Stimulated activated CD4-positive, alpha-beta T cell treated with anti-CD3 and anti-CD28 coated beads, Interleukin-1b, Interleukin-23, amount 100 ng/mL, for 1 hour (primary cell): ENCODE measurements at places on chromosomes 3 and 15.

DNA sequence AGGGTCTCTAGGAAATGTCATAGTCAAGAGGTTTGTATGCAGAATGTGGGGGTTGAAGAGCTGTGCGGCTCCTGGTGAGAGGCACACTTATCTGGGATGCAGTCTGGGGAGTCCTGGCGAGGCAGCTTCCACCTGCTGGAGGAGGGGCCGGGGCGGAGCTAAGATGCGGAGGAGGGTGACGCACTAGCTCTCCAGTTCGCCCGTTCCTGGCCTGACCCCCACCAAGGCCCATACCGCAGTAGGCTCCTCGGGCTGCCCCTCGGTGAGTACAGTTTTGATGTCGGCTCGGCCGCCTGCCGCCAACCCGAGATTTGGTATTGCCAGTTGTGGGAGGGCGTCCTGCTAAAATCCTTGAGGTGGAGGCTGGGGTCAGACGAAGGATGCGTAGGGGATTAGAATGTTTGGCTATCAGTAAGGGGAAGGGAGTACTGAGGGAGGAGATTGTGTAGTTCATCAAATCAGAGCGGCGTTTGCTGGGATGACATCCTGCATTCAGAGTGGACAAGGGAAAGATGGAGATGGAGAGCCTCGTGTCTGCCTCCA, at the start of gene SCG5:
Gene SCG5 (plus strand): TSS at position 194 of the 543 bp plus-strand sequence. CDS start 1,883 bp downstream, outside the sequence.
- no peak for DNase-seq

DNA sequence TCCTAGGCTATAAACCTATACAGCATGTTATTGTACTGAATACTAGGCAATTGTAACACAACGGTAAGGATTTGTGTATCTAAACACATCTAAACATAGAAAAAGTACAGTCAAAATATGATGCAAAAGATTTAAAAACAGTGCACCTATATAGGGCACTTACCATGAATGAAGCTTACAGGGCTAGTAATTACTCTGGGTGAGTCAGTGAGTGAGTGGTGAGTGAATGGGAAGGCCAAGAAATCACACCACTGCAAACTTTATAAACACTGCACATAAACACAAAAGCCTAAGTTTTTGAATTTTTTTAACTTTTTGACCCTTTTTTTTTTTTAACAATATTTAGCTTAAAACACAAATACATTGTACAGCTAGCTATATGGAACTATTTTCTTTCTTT, 204.7 kb upstream of the CTNNB1 start:
- no peak for DNase-seq

DNA sequence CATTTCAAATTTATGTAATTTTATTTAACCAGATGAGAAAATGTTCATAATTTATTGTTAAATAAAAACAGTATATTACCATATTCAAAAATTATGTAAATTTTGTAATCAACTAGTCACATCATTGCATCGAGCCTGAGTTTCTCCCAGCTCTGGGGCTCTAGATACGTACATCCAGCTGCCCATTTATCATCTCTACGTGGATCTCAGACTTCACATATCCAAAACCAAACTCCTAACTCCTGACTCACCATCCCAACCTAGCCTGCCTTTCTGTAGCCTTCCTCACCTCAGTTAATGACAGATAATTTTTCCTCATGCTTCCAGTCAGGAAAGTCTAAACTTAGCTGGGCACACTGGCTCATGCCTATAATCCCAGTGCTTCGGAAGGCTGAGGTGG, 194.8 kb downstream of the SSR3 start:
- DNase-seq, result no peak

- DNase-seq, result no peak
These were observed 253.0 kb downstream of the RAP2B start for GRCh38 chr3:153414982-153415381.

GRCh38 chr15:51030649-51031316, 63.9 kb downstream of the TNFAIP8L3 start:
- DNase-seq, result no peak

DNA sequence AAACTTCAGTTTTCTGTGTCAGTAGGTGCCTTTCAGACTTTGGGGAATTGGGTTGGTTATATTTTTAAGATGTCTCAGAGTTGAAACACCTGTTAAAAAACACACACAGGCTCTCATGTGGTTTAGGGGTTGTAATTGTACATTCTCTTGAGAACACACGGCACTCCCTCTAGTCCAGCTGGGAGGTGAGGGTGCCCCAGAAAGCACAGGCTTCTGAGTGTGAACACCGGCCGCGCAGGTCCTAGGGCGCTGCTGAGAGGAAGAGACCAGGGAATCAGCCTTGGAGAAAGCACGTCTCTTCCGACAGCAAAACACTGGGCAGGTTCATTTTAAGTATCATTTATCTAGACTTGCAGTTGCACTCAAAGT, 68.0 kb upstream of the RPL35A start:
- DNase-seq, result no peak

- DNase-seq, result no peak
These were observed 30.1 kb downstream of the FBLN2 start for GRCh38 chr3:13579063-13579462.

- no peak for DNase-seq
These were observed 255.7 kb upstream of the GRM7 start for GRCh38 chr3:6605227-6605626.

GRCh38 chr15:83119968-83120581, 12.6 kb downstream of the TM6SF1 start:
- DNase-seq, result no peak

DNA sequence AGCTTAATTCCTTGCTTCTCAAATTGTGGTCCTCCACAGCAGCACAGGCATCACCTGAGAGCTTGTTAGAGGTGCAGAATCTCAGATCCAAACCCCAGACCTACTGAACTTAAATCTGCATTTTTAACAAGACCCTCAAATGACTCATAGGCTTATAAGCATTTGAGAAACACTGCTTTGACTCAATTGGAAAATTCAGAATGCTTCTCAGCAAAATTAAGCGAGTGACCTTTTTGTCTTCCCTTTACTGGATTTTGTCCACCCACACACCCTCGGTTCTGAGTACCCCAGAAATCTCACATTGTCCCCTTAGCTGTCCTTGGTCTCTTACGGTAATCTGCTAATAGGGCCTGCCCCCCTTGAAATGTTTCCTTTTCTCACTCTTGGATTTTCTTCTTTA, 17.9 kb downstream of the CD80 start:
- DNase-seq, result no peak

DNA sequence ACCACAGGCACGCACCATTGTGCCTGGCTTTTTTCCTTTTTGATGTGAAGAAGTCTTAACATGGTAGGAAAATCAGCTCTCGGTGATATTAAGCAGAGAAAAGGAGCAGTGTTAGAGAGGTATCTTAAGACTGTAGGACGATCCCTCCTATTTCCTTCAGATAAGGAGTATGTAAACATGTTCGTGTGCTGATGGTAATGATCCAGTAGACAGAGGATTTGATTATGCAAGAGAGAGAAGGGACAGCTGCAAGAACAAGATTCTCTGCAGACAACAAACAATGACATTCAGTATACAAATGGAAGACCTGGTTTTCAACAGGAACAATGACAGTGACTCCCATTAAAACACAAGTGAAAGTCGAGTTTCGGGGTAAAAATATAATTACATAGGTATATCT, 95.1 kb upstream of the MELTF start:
- DNase-seq, result no peak

GRCh38 chr3:12833222-12834161, 7.9 kb downstream of the RPL32 start:
- no peak for DNase-seq

- DNase-seq, result no peak
These were observed 1.4 kb downstream of the GPR149 start for GRCh38 chr3:154428286-154429206.

GRCh38 chr3:36193448-36193847, 186.9 kb upstream of the STAC start:
- no peak for DNase-seq

GRCh38 chr15:64180235-64180824, 17.5 kb upstream of the PPIB start:
- DNase-seq, result no peak

DNA sequence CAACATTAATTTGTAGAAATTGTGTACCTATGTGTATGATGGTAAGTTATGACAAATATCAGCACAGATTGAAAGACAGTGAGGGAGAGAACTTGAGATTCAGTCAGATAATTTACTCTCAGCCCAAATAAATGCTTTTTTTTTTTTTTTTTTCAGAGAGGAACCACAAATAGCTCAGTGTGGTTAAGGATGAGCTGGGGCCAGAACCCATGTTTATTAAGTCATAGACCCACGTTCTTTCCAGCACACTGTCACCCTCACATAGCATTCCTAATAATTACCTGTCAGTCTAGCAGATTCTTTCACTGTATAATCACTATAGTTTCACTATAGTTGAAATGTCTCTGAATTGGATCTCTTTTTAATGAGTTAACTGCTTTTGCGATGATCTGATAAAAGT, 246.1 kb downstream of the ZIC1 start:
- DNase-seq, result no peak

DNA sequence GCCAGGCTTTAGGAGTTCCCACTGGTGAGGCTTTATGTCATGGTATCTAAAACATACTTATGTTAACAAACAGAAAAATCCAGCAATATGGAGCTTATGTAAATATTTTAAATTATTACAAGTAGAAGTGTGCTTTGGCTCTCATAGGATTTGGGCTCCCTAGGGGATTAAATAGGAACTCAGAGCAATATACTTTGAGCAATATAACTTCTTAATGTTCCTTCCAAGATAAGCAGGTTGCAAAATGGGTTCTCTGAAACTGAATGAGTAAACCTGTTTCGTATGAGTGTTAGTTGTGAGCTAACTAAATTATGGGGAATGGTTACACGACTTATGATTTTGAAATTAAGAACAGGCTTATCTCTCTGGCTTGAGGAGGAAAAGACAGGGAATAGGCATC, 366.1 kb upstream of the ZNF385D start:
- DNase-seq, result no peak

- DNase-seq, result no peak
These were observed 104.6 kb upstream of the KLF13 start for GRCh38 chr15:31221936-31222515.

DNA sequence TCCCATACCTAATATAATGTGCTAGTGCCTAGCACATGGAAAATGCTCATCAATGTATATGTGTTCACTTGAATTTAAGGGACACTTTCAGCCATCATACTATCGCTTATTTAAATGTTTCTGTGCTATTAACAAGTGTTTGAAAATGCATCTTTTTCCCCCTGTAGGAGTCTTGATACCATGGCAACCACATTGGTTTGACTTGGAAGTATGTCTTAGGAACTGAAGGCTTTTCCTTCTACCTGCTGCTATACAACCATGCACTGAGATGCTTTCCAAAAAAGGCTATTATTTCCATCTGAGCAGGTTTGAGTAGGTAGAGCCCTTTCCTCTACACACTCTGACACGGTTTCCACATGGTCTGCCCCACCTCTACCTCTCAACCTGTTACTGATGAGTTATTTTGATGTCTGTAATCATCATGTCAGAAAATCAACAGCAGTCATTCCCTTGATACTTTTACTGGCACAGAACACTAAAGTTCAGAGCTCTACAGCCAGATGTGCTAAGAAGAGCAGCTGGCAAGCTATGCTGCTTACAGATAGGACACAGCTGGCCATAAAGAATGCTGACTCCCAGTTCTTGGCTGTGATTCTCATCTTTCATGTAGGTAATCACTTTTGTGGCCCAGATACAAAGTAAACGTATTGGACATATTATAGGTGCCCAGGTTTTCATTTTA, 59.3 kb downstream of the RYR3 start:
- no peak for DNase-seq

DNA sequence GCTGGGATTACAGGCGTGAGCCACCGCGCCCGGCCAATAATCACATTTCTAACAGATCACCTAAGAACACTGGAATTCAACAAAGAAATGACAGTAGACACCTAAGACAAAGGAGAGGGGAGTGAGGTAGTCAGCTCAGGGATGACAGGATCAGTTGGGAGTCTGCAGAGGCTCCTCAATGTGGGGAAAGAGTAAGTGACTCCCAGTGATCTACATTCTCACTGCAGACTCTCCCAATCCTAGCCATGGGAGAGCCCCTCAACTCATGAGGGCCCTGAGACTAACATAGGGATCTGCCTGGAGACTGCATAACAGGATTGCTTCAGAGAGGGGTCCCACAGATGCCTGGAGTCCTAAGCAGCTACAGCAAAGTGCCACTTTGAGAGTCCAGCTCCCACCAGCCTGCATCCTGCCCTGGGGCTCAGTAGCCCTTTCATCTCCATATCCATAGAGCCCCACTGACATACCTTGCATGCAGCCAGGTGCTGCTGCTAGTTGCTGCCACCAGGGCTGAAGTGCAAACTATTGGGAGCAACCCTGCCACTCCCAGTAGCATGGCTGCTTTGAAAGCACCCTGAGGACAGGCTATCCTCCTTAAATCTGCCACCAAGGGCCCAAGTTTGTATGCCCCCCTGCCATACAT, 21.8 kb upstream of the PFN2 start:
- DNase-seq, result no peak

GRCh38 chr3:44996556-44996969, 20.5 kb downstream of the EXOSC7 start:
- DNase-seq, result no peak

GRCh38 chr15:78023081-78023665, 54.3 kb downstream of the TBC1D2B start:
- DNase-seq, result no peak

- no peak for DNase-seq
These were observed 257.7 kb upstream of the PROK2 start for GRCh38 chr3:72042397-72043203.

- no peak for DNase-seq
These were observed 4.5 kb downstream of the QTRT2 start for GRCh38 chr3:114060906-114061655.

GRCh38 chr3:97187771-97188170, 373.4 kb downstream of the EPHA6 start:
- DNase-seq, result no peak

- no peak for DNase-seq
These were observed 37.0 kb downstream of the RLBP1 start for GRCh38 chr15:89184357-89184756.
